Kidney tubule cell (primary cell): ENCODE measurements at places on chromosomes 4 and X.

- no peak for DNase-seq
Observed at GRCh38 chrX:22542641-22543040, 269.9 kb downstream of the CBLL2 start.

GRCh38 chr4:25749150-25749794 lies 93.6 kb downstream of the SLC34A2 start:
- peak; percentile 50 for DNase-seq

GRCh38 chr4:136227315-136227714 lies 1305.0 kb downstream of the PCDH18 start:
- DNase-seq = no peak

DNA sequence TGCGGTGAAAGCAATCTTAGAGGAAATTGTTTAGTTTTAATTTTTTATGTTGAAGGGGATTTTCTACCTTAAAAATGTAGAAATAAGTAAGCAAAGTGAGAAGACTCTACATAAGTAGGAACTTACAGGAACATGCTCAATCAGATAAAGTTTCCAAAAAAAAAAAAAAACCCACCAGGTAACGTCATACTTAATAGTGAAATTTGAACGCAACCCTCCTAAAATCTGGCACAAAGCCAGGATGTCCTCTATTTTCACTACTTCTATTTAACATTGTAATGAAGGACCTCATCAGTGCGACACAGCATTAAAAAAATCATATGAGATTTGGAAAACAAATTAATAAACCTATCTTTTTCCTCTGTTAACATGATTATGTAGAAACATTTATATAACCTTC lies 135.0 kb upstream of the FAT4 start:
- DNase-seq = no peak

- peak; percentile 44 for DNase-seq
Observed at GRCh38 chrX:16573781-16574180, 76.2 kb upstream of the S100G start.

- DNase-seq = peak; percentile 31
Observed at GRCh38 chrX:100368167-100368566, 41.9 kb downstream of the PCDH19 start.

DNA sequence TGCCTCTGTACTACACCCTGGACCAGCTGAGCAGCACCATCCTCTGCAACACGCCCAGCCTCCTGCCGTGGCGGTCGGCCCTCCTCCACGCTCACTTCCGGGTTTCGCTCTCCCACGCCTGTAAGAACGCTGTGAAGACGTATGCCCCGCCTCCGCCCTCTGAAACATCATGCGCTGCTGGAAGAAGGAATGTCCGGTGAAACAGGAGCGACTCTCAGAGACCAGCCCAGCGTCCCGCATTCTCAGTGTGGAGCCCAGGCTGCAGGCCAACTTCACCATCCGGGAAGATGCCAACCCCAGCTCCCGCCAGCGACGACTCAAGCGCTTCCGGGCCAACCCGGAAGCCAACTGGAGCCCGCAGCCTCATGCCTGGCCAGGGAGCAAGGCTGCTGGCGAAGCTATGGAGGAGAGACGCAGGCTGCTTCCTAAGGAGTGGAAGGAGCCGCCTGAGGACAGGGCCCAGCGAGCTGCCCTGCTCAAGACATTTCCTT lies 186.1 kb upstream of the SLITRK2 start:
- no peak for DNase-seq

- no peak for DNase-seq
Observed at GRCh38 chr4:62482355-62482754, 1282.2 kb downstream of the ADGRL3 start.

- DNase-seq = no peak
Observed at GRCh38 chr4:48044298-48044697, 27.7 kb downstream of the NIPAL1 start.

DNA sequence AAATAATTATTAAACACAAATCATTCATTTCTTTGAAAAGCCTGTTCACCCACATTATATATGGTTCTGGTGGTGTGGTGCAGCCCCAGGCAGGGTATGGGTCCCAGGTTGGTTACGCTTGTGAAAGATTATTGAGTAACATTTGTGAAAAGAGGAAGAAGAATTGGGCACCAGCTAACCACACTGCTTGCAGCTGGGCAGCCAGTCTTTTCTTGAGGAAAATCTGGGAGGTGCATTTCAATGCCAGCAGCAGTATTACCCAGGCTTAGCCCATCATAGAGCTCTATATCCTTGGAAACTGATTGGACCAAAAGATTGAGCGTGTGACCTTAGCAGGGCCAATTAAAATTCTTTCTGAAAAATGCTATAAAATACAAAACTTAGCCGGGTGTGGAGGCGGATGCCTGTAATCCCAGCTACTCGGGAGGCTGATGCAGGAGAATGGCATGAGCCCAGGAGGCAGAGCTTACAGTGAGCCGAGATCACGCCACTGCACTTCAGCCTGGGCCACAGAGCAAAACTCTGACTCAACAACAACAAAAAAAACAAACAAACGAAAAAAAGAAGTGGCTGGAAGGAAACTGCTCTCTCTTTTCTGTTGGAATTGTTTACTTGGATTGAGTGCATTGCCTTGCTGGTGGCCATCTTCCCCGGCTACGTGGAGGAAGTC lies 9.7 kb upstream of the PLAC8 start:
- DNase-seq = no peak

GRCh38 chr4:14834382-14834781 lies 167.9 kb upstream of the CPEB2 start:
- DNase-seq = no peak

- DNase-seq = no peak
Observed at GRCh38 chr4:1169691-1170096, 2.7 kb downstream of the SPON2 start.

GRCh38 chr4:126183206-126183605 lies 868.5 kb downstream of the FAT4 start:
- no peak for DNase-seq

- peak; percentile 62 for DNase-seq
Observed at GRCh38 chrX:108312957-108313356, 125.3 kb downstream of the COL4A6 start.

DNA sequence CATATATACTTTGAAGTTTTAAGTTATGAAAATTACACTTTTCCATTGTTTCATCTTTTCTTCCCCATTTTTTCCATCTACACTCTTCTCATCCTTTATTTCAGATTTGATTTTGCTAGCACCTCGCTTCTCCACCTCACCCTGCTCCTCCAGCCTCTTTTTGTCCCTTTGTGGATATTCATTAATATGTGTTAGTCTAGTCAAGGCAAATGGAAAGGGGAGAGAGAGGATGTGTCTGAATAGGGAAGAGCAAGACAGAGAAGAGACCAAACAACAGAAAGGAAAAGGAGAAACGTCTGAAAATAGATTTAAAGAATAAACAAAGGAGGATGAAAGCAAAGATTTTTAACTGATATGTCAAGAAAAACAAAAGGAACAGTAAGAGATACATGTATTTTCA lies 24.1 kb downstream of the GPM6A start:
- DNase-seq = no peak

DNA sequence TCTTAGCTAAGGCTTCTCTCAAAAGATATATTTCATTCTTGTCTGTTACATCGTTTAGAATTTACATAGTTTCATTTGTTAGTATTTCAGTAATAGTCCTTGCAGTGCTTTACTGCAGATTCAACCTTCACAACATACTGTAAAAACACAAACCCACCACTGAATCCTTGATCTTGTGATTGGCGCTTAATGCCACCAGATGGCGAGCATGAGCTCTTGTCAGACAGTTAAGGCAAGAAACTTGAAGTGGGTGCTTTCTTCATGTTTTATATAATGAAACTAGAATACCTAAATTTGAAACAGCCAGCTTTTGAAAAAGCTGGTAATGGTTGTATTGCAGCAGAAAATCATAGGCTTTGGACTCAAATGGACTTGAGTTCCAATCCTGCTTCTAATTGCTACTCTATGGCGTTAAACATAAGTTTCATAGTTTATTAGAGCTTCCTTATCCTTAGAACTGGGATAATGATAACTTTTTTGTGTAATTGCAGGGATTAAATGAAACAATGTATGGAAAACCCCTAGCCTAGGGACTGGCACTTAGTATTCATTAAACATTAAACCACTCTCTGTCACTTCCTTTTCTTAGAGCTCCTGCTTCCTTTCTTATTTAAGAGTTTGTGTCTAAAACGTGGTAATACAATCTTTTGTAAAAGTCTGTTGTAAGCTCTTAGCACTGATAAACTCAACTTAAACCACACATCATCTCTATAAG lies 95.1 kb downstream of the USP9X start:
- DNase-seq = peak; percentile 68

GRCh38 chr4:78033861-78034260 lies 23.3 kb upstream of the FRAS1 start:
- peak; percentile 62 for DNase-seq

- peak; percentile 37 for DNase-seq
Observed at GRCh38 chr4:165364452-165365080, 14.2 kb upstream of the CPE start.

- DNase-seq = no peak
Observed at GRCh38 chr4:19205853-19206252, 1045.9 kb upstream of the SLIT2 start.

GRCh38 chr4:89434364-89434988 lies 126.9 kb upstream of the GPRIN3 start:
- peak; percentile 49 for DNase-seq

GRCh38 chrX:72676465-72676864 lies 37.6 kb downstream of the PHKA1 start:
- DNase-seq = peak; percentile 46

DNA sequence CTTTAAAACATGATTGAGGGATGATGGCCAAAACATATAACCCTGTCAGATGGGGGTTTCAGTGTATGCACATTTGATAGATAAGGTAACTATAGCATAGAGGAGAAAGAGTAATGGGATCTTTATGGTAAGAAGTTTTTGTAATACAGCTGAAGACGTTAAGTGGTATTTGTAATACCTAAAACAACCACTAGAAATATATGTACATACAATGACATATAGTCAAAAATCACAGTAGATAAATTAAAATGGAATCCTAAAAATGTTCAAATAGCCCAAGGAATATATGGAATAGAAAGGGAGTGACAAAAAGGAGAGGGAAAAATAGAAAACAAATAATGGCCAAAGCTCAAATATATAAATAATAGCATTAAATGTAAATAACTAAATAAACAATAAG lies 371.3 kb upstream of the FSTL5 start:
- DNase-seq = no peak

- peak; percentile 46 for DNase-seq
Observed at GRCh38 chrX:48086082-48086481, 14.6 kb upstream of the ZNF630 start.

GRCh38 chrX:72540318-72540717 lies 32.3 kb downstream of the HDAC8 start:
- DNase-seq = peak; percentile 25

DNA sequence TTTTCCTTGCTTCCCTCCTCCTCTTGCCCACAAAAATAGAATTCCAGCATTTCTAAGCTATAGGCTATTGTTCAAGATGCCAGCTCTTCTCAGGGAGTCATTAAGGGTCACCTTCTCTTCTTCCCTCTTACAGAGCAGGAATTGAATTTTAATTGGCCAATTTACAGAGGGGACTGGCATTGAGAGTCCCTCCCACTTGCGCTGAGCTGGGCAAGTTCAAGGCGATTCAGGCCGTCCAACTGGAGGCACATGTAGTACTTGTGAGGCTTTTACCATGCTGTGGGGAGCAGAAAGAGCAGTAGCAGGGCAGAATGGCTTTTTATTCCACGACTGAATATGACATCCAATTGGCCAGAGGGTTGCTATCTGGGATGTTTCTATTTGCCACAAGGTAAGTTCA lies 181.9 kb downstream of the SOWAHB start:
- no peak for DNase-seq

GRCh38 chrX:103628386-103629317 lies at the start of gene TCEAL1:
Gene TCEAL1, plus strand, starts transcription at chrX:103628975. Its CDS starts 942 bp downstream, at chrX:103629917.
- DNase-seq = peak; percentile 42

GRCh38 chrX:48966796-48967579 lies 4.7 kb downstream of the KCND1 start:
- peak; percentile 74 for DNase-seq

DNA sequence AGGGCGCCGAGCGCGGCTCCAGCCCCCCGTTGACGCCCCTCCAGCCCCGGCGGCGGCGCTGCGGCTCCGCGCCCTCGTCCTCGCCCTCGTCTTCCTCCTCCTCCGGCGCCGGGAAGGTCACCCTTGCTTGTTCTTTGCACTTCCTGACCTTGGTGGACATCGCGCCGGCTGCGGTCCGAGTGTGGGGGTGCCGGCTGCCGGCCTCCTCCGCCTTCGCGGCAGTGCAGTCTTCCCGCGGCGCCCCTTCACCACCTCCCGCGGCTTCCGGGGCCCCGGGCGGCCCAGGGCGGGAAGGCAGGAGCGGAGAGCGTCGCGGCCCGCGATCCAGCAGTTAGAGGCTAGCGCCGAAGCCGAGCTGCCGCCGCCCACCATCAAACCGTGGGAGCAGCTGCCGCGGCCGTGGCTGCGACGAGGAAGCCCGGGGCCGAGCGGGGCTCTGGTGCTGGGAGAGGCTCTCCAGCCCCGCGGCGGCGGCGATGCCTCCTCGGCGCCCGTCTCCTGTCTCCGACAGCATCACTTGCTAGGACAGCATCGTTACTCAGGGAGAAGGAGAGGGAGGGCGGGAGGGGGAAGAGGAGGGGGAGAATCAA lies at the start of gene TRPC3:
Gene TRPC3 (minus strand): TSS at position 540 of the 590 bp plus-strand sequence. CDS start 380 bp downstream, at position 160.
- DNase-seq = peak; percentile 10

DNA sequence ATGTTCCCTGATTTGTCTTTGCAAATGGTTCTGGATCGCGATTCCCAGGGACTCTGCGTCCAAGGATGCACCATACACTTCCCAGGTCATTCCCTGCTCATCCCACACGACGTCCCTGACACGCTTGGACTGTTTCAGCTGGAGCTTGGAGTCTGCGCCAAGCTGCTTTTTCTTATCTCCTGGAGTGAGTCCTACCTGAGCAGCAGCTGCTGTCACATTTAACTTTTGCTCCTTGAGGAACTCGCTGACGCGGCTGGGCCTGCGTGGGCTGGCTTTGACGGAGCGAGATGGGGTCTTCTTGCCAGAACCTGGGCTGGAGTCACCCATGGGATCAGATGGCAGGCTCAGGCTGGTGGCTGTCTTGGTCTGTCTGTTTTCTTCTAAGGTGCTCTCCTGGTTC lies 59.6 kb downstream of the GPRIN3 start:
- DNase-seq = no peak

- DNase-seq = no peak
Observed at GRCh38 chr4:145186729-145187128, 6.3 kb upstream of the OTUD4 start.

DNA sequence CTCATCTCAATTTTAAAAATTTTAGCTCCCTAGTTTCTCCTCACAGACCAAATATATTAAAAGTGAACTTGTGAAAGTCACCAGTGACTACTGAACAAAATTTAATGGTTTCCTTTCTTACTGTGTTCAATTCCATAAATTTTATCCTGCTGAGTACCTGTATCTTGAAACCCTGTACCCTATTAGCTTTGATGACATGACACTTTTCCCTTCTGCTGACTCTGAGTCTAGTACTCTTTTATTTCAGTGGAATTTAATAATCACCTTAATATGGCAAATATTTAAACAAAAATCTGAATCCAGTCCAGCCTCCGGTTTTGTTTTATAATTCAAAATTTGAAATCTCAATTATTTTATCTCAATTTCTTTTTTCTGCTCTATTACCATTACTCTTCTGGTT lies 203.1 kb upstream of the NUDT6 start:
- DNase-seq = no peak

DNA sequence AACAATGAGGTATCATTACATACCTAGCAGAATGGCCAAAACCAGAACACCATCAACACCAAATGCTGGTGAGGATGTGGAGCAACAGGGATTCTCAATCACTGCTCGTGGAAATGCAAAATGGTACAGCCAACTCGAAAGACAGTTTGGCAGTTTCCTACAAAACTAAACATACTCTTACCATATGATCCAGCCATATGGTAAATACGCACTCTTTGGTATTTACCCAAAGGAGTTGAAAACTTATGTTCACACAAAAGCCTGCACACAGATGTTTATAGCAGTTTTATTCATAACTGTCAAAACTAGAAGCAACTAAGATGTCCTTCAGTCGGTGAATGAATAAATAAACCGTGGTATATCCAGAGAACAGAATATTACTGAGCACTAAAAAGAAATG lies 7.8 kb downstream of the CASP3 start:
- no peak for DNase-seq
